ENCODE measurements at places on chromosomes 1 and 21.

GRCh38 chr1:47471163-47471562 is 33.3 kb downstream of the FOXD2 start:
- no peak for DNase-seq

DNA sequence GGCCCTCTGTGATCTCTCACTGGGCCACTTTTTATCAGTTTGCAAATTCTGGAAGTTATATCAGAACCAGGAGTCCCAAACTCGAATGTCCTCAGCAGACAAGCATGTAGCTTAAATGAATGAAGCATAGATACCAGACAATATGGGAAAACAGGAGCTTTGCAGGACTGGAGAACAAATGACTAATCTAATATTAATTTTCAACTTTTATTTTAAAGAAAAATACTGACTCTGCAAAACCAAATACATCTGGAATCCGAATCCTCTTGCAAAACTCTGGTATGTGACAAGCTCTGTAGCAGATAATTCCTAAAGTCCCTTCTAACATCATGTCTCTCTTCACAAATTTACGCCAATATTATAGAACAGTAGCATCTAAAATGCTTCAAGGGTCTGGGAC is 427.4 kb downstream of the TTLL7 start:
- DNase-seq, result no peak

DNA sequence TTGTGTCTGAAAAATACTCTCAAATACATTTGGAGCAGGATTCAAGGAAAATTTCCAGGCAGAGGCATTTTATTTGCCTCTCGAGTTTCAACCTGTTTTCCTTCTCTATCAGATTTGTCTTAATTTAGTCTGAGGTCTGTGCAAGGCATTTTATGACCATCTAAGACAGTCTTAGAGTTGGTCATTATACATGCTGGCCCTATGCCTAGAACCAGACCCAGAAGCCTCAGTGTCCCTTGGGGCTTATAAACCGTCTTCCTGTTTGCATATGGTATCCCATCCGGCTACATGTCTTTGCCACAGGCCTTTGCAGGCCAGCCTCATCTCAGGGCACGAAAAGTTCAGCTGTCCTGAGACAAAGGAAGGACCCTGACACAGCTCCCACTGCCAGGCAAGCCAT is 346.1 kb downstream of the SIPA1L2 start:
- DNase-seq, result no peak

DNA sequence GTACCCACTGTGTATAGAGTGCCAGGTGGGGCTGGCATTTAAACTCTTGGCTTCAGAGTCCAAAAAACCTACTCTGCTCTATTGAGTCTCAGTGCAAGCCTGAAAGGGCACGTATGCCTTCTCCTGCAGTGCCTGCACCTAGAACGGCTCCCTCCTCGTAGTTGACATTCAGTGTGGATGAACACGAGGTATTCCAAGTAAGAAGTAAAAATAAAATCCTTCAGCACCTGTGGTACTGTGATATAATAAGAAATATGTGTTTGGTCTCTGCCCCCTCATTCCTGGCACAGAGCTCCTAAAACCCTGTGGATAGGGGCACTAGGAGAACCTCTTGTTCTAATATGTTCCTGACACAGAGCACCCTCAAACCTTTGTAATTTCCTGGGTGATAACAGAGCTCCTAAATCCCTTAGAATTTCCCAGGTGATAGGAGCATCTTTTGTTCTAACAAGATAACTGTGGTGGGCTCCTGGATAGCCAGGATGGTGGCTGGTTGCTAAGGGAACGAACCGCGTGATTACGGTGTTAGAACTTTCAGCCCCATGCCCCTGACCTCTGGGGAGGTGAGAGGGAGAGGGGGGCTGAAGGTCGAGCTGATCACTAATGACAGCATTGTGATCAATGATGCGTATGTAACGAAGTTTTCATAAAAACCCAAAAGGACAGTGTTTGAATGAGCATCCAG is 16.8 kb downstream of the UCK2 start:
- no peak for DNase-seq

GRCh38 chr1:1370771-1371300 is 4.2 kb downstream of the AURKAIP1 start:
- no peak for DNase-seq

Data from stimulated activated CD8-positive, alpha-beta memory T cell treated with anti-CD3 and anti-CD28 coated beads, Interleukin-2, amount 100 ng/mL, for 1 hour (primary cell).